ENCODE measurements at places on chromosomes 6 and 20.

- DNase-seq = no peak
These were observed 166.7 kb downstream of the TTLL2 start for GRCh38 chr6:167491438-167492099.

GRCh38 chr6:4449409-4449808 lies 314.0 kb upstream of the ECI2 start:
- DNase-seq = no peak

DNA sequence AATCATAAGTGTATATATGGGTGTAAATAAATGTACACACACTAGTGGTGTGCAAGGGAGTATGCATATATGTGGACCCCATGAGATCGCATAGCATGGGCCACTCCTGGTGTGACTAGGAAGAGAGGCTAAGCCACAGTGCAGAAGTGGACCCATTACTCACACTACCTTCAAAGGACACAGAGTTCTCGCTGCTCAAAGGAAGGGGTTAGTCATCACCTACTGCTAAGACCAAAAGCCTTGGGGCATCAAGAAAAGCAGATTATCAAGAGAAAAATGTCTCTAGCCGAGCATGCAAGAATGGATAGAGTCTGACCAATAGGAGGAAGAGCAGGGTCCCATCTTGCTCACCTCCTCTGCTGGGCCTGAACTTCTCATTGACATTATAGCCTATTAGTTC lies 195.5 kb downstream of the MAFB start:
- peak; percentile 28 for DNase-seq

DNA sequence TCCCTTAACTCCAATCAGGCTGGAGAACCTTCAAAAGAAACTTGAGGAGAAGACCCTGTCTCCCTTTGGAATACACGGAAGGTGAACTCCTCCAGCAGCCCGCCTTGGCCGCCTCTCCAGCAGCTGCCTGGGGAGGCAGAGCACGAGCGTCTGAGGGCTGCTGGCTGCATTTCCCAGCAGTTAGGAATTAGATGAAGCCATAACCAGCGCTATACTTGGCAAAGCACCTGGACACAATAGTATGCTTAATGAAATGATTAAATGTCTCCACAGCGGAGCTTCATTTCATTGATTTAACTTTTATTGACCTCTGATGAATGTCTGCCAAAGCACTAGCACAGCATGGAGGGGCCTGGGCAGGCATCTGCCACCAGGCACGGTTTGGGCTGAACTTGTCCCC lies 73.5 kb downstream of the TMEM242 start:
- no peak for DNase-seq

- DNase-seq = peak; percentile 38
These were observed 36.3 kb upstream of the SULF2 start for GRCh38 chr20:47821481-47822100.

DNA sequence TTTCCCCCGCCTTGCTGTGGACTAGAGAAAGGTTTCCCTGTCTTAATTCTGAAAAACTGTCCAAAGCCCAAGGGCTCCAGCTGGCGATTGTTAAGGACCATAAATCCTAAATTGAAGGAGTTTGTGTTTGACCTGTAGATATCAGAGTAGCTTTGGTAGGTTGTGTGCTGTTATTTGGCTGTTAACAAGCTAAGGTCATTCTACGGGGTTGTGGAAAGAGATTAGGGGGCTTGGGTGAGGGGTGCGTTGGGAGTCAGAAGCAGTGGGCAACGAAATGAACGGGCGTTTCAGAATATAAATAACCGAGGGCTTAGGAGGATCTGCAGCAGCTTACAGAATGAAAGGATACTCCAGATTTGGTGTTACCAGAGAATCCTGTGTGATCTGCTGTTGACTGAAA lies 32.6 kb upstream of the BTN3A2 start:
- DNase-seq = no peak

GRCh38 chr6:34020807-34021553 lies 124.9 kb downstream of the GRM4 start:
- DNase-seq = no peak

DNA sequence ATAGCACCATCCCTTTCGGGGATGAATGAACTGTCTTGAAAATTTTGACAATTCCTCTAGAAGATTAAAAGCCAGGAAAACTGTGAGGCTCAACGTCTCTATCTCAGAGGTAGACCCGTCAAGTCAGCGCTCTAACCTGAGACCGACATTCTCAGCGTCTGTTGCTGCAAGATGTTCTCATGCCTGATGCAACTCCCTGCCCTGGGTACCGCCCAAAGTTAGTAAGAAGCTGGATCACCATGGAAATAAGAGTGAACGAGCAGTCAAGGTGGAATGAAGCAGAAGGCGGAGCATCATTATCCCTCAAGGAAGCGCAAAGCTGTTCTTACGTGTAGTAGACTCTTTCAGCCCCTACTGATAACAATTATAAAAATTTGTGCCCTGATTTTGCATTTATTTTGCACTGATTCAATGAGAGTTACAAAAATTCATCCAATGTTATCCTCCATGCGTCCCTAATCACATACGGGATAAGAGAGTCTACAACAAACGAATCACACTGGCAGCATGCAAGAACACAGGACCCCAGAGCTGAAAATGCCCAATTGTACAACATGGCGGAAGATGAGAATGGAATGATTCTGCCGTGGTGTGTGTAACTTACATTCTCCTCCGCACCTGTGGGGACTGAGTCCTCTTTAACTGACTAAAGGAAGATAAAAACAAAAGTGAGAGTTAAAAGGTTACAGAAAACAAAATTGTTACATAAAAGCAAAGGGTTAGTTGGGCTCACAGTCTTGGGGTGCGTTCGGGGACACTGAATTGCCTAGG lies 95.4 kb downstream of the BCAS1 start:
- no peak for DNase-seq

GRCh38 chr6:32203426-32204267 lies 11.2 kb upstream of the GPSM3 start:
- no peak for DNase-seq
